ENCODE measurements at places on chromosomes 7 and 10. TPM values are rescaled to one million over a fixed set of nuclear protein-coding genes. Genes with fewer than 3 reads are reported as not detected.

Gene IGF2BP3
- 0.59 TPM for total RNA-seq

Gene CCL24
- total RNA-seq = not detected

DNA sequence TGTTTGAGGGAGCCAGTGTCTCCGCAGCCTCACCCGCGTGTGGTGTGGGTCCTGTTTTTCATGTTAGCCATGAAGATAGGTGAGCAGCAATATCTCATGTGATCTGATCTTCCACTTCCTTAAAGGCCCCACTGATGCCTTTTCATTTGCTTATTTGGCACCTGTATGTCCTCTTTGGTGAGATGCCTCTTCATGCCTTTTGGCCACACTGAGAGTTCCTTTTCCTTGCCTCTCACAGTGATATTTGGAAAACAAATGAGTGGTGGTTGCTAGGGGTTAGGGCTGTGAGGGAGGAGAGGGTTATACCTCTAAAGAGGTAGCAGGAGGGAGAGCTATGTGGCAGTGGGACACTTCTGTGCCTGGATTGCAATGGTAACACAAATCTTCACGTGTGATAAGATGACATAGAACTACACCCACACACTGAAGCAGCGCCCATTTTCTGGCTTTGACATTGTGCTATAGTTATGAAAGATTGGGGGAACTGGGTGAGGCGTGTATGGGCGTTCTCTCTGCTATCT lies 90.4 kb upstream of the TNS3 start:
- H3K4me1 ChIP-seq = no peaks in the 10 kb centered on the region
- H3K27ac ChIP-seq = no peak overlapping the region
- DNase-seq = no peak
- H3K36me3 ChIP-seq = no peaks in the 10 kb centered on the region

- peak within 1 kb of the TSS; percentile 60 for H3K27ac ChIP-seq
- H3K27me3 ChIP-seq = no peaks in the 10 kb centered on the region
- H3K4me1 ChIP-seq = no peaks in the 10 kb centered on the region
Measured at GRCh38 chr7:129188372-129188891, at the start of gene SMO. Gene SMO, plus strand, starts transcription at chr7:129188633. Its CDS starts 519 bp downstream, at chr7:129189152.

DNA sequence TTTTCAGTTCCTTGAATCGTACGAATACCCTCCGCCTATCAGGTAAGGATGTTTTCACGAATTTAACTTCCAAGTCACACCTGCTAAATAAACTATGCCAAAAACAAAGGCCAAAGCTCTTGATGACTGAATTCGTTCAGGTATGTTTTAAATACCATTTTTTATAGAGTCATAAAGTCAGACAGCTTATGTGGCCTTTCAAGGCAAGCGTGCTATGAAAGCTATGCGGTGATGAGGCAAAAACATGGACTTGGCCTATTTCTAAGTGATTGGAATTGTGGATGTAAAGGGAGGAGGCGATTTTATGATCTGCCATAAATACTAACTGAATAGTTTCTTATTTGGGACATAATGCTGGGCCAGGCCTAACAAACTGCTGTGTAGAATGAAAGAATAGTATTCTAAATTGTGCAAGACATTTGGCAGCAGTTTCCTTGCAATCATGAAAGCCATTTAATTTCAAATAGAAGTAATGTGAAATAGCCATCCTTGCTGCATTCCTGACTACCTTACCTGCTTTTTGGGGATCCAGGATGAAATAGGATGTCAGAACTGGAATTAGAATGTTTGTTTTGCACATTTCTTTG lies 14.0 kb downstream of the SLC39A12 start:
- H3K27me3 ChIP-seq = no peaks in the 10 kb centered on the region
- no peak overlapping the region for H3K4me3 ChIP-seq
- H3K27ac ChIP-seq = peak overlapping the region; percentile 56
- no peak for DNase-seq
- H3K4me1 ChIP-seq = no peaks in the 10 kb centered on the region

DNA sequence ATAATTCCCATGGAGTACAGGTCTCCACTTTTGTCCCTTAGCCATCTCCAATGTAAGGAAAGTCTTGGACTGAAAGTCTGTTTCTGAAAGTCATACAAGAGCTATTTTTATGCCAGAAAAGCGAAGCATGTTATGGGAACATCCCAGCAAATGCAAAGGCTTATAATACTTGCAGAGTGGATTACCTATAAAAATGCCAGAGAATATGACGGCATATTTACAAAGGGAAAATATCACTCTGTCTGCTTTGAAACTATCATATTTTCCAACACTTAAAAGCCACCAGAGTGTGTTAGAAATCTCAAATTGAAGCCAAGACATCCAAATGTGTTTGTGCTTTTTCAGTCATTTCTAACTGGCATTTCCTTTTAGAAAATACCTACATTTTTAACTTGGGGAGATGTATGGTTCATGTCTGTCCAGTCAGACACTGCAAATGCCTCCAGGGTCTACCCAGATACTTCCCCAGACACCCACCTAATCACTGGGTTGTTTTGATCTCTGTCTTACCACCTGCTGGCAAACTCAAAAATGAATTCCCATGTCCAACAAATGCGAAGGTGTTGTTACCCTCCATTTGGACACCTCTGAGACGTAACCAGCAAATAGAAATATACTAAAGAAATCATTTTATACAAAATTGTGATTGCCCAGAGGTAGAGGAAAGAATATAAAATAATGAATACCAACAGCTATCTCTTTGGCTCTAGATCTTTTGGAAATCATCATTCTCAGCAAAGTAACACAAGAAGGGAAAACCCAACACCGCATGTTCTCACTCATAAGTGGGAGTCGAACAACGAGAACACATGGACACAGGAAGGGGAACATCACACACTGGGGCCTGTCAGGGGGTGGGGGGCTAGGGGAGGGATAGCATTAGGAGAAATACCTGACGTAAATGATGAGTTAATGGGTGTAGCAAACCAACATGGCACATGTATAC lies 1.2 kb downstream of the ITIH2 start:
- no peak for DNase-seq
- no peaks in the 10 kb centered on the region for H3K4me1 ChIP-seq
- no peaks in the 10 kb centered on the region for H3K27me3 ChIP-seq
- no peaks in the 10 kb centered on the region for H3K36me3 ChIP-seq

GRCh38 chr10:71099731-71100361 lies 112.5 kb upstream of the UNC5B start:
- H3K27me3 ChIP-seq = no peaks in the 10 kb centered on the region
- no peak overlapping the region for H3K4me3 ChIP-seq
- DNase-seq = no peak
- H3K27ac ChIP-seq = no peak overlapping the region
- no peaks in the 10 kb centered on the region for H3K36me3 ChIP-seq

- no peaks in the 10 kb centered on the region for H3K36me3 ChIP-seq
- H3K4me1 ChIP-seq = no peaks in the 10 kb centered on the region
- no peak overlapping the region for H3K4me3 ChIP-seq
- DNase-seq = no peak
Measured at GRCh38 chr10:42992957-42993390, 83.9 kb upstream of the RET start.

DNA sequence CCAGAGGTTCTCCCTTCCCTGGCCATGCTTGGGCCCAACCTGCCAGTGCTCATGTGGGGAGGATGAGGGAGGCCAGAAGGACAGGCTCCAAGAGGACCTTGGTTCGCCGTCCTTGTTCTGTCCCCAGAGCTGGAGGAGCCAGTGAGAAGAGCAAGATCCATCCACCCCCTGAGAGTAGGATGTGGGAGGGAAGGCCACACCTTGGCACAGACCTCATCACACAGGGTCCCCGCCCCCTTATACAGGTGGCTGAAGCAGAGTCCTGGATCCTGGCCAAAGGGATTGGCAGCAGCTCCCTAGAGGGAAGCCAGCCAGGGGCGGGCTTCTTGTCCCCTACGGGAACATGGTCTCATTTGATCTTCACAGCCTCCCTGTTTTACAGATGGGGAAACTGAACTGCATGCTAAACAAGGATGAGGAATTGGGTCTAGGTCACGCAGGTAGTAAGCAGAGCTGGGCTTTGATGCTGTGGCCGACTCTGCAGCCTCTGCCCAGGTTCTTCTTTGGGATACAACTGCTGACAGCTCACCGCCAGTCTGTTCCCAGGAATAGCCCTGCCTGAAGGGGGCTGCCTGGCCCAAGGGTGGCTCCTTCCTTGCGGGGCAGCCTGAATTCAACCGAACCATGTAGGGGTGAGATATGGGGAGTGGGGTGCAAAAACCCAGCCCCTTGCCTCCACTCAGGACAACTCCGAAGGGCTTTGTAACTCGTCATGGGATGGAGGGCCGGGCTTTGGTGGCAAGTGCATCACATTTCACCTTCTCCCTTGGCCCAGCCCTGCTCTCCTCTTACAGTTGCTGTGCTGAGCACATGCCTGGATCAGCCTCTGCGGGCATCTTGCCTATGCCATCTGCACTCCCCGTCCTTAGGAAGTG lies 62.2 kb upstream of the KDM7A start:
- no peaks in the 10 kb centered on the region for H3K36me3 ChIP-seq
- H3K4me3 ChIP-seq = no peak overlapping the region
- no peaks in the 10 kb centered on the region for H3K27me3 ChIP-seq
- no peak overlapping the region for H3K27ac ChIP-seq

- no peak overlapping the region for H3K4me3 ChIP-seq
- no peaks in the 10 kb centered on the region for H3K27me3 ChIP-seq
- DNase-seq = no peak
- H3K36me3 ChIP-seq = no peaks in the 10 kb centered on the region
- H3K27ac ChIP-seq = no peak overlapping the region
Measured at GRCh38 chr7:26319636-26320035, 28.0 kb downstream of the SNX10 start.

Gene HMX3
- total RNA-seq = not detected

All from breast epithelium (tissue), 4 donors.